ENCODE measurements at places on chromosomes 3 and 15.

- DNase-seq: no peak
These were observed 40.3 kb downstream of the COPS2 start for GRCh38 chr15:49115062-49115461.

DNA sequence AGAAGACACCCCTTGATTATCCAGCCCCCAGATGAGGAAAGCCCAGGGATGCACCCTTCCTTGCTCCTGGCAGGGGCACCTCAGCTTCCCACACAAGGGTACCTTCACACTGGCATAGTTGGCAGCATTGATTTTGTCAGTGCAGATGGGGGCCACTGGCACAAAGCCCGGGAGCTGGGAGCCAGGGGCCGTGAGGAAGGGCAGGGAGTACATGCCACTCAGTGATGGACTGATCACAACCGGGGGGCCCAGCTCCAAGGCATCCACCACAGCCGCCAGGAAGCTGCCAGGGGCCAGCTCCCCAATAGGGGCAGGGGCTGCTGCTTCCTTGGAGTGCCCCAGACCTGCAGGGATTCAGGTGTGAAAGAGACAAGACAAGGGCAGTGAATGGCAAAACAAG lies 2.6 kb upstream of the PCBP4 start:
- DNase-seq: no peak

DNA sequence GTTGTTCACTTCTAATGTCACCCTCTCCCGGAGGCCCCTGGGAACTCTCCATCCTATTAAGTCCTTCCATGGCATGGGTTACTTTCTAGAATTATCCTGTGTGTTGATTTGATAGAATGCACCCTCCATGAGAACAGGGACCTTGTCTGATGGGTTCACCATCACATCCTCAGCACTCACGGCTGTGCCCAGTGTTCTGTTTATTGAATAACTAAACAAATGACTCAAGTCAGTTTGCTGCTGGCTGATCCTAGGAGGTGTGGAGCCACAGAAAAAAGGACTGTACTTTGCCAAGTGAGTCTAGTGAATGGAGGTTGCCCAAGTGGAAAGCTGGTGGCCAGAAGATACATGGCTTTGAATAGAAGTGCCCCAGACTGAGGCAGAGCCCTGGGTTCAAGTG lies 48.5 kb upstream of the RAB6B start:
- DNase-seq: no peak

DNA sequence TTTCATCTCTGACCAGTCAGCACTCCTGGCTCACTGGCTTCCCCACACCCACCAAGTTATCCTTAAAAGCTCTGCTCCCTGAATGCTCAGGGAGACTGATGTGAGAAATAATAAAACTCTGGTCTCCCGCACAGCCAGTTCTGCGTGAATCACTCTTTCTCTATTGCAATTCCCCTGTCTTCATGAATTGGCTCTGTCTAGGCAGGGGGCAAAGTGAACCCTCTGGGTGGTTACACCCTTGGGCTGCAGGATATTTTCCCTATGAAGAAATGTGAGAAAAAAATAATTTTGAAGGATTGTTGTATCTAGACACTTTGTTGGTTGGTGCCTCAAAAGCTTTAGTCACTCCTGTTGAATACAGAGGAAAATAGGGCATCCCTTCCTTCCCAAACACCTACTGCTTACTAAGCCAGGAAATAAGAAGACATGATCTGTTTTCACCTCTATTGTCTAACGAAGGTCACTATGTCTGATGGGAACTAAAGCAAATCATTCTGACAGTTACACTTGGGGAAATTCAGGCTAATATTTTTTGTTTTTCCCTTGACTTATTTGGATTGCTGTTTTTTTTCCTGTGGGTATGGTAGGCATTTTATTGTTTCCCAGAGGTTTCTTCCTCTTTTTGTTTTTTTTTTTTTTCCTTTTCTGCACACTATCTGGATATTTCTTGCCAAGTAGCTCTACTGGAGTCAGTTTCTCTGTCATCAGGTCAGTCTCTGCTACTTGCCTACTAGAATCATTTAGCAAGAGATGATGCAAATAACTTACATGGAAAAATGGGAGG lies 15.3 kb upstream of the TNFSF10 start:
- DNase-seq: no peak

DNA sequence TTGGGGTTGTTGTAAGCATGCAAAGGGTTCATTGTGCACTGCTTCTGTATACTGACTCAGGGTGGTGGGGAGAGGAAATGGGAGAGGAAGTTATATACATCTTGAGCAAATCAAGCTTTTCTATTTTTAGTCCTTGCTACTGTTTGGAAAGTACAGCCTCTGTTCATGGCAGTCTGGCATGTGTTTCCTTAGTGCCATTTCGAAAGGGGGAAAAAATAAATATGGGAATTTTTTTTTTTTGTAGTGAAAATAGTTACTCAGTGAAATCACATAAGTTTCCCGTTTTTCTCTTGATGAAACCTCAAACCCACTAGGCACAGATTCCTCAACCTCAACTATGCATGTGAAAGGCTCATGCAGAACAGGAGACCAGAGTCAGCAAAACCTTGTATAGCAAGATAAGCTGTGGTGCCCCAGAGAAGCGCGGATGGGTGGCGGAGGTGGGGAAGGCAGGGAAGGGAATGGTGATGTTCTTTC lies 353.3 kb downstream of the LPP start:
- peak; percentile 90 for DNase-seq

DNA sequence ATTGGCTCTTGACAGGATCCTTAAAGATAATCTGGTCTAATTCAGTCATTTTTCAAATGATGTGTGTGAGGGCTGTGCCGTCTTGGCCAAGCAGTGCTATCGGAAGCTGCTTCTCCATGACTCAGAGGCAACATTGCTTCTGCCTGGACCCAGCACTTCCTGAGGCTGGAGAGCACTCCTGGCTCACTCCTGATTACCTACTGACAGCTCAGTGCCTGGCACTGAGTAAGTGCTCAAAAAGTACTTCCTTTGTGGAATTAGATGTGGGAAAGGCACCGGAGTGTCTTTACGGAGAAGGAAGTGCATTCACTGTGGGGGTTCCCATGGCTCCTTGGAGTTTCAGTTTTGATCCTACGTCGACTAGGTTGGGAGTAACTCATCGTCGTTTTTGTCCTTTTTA lies 86.9 kb upstream of the UBE3A start:
- no peak for DNase-seq

GRCh38 chr3:32882603-32883025 lies 64.8 kb downstream of the TRIM71 start:
- no peak for DNase-seq

- DNase-seq: no peak
These were observed 115.2 kb downstream of the PEX5L start for GRCh38 chr3:179921500-179921899.

All from AG04449 (cell line).